Pulmonary artery endothelial cell (primary cell): ENCODE measurements at places on chromosomes 1 and 21.

DNA sequence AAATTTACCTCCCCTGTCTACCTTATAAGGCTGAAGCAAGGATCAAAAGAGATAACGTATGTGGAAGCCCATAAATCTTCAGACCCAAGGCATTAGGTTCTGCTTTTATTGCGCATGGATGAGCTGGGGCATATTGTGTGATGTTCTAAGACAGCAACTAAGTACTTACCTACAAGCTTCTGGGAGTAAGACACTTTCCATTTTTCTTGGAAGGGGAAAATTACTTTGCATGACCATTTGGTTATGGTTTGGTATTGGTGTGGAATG, 21.1 kb downstream of the LMOD1 start:
- no peak for DNase-seq

GRCh38 chr1:44617703-44618029, 56.6 kb downstream of the TMEM53 start:
- DNase-seq, result no peak

DNA sequence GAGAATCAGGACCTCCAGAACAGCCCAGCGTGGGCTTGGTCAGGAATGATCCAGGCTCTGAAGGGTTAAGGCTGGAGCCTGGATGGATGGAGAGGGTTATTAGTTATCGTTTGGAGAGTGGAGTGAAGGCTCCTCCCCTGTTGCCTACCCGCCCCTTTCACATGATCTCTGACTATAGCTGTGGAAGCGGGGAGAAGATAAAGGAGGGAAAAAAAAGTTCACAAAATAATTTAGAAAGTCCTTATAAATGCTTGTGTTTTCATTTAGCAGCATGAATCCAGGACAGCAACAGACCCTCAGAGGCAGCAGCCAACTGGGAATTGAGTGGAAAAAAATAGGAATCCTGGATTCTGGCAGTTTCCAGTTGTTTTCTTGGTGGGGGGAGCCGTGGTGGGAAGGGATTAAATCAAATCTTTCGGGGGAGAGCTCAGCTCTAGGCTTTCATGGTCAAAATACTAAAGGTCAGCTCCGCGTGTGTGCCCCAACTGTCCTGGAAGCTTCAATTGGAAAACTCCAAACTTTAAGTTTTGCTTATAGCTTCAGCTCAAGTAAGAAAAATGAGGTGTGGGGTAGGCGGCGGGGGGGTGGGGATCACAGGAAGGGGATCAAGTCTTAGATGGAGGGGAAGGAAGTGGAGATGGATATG, 595 bp upstream of the DDR2 start:
- DNase-seq, result no peak

- no peak for DNase-seq
Measured at GRCh38 chr1:219476116-219476515, 136.8 kb downstream of the ZC3H11B start.

DNA sequence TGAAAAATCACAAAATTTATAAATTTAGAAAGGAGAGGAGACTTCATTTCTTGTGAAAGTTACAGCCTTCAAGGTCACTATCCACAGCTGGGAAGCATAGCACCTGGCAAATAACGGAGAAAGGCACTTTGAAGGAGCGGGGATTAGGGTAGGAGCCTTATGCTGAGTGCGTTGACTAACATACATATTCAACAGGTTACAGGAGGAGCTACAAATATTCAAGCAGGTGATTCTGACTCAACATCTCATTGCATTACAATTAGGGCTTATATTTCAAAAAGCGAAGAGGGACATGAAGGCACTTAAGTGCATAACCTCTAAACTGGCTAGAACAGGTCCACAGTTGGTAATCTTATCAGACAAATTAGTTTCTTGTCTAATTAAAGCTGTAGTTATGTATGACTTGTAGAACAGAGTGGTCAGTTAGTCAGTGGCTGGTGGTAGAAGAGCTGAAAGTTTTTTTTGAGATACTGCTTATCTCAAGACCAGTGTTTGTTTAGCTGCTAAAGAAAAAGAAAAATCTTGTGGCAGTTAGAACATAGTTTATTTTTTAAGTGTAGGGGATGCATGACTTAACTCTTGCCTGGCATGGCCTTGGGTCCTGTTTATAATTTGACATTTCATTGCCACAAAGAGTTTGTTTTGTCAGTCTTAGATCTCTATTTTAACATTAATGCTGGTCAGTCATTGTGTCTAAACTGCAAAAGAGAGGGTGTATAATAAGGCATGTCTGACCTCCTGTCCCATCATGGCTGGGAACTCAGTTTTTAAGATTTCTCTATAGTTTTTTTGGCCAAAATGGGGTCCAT, 311.5 kb downstream of the DUSP10 start:
- DNase-seq, result no peak

- no peak for DNase-seq
Measured at GRCh38 chr1:248800459-248800858, 25.3 kb downstream of the SH3BP5L start.

GRCh38 chr1:157113631-157114030, 14.0 kb upstream of the ETV3L start:
- DNase-seq, result no peak

DNA sequence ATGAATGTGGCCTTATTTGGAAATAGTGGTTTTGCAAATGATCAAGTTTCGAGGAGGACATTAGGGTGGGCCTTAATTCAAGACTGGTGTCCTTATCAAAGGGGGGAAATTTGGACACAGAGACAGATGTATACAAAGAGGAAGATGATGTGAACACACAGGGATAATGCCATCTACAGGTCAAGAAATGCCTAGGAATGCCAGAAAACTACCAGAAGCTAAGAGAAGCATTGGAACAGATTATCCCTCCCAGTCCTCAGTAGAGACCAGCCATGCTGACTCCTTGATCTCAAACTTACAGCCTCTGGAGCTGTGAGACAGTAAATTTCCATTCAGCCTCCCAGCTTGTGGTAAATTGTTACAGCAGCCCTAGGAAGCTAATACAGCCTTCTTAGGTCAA, 151.4 kb downstream of the PTGER3 start:
- DNase-seq, result no peak

DNA sequence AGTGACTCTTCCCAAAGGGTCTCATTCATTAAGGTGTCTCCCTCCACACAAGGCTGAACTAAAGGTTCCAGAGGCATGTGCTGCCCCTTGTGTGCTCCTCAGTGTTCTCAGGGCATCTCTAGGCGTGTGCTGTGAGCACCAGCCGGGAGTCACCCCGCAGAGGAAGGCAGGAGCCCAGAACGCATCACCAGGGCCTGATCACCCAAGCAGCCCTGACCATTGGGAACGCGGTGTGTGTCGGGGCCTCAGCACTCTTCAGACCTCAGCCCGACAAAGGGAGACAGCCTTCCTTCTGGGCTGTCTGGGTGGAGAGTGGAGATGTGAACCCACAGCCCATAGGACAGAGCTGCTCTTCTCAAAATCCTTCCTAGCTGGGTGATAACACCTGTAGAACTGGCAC, 9.1 kb downstream of the SLC37A1 start:
- no peak for DNase-seq

GRCh38 chr1:235972311-235972689, 92.6 kb downstream of the NID1 start:
- no peak for DNase-seq

- no peak for DNase-seq
Measured at GRCh38 chr1:52876843-52877242, 34.3 kb downstream of the ZYG11A start.

DNA sequence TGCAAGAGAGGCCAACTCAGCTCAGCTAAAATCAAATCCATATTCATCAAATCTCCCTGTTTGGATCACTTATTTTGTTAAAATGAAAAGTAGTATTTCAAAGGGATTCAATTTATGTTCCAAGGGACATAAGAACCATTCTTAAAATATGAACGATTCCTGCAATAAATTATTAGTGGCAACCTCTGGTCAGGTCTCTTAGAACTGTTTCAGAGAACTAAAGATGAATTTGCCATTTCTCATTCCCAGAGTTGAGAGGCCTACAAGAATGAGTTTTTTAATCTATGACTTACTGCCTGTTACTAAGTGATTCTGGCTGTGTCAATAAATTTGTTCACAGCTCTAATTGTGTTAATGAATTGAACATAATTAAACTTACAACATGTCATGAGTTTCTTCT, 268.5 kb downstream of the SPATA17 start:
- no peak for DNase-seq

DNA sequence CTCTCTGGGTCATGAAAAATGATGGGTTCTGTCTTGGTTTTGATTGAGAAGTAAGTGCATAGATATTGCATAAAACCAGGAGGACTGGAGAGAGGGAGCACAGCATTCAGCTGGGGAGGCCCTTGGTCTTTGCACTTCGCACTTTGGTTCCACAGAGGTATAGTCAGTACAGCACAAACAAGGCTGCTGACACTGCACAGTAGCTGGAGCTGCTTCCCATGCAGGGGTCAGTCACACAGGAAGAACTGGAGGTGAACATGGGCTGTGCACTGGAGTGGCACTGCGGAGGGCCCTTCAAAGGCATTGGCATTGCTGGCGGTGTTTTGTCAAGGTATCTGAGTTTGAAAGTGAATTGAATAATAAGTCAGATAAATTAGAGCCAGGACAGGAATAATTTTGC, 4.5 kb upstream of the LCE2D start:
- DNase-seq, result no peak

GRCh38 chr1:111302374-111302773, 11.7 kb downstream of the CHIA start:
- DNase-seq, result no peak

- DNase-seq, result no peak
Measured at GRCh38 chr1:5810553-5811270, 181.5 kb downstream of the NPHP4 start.

DNA sequence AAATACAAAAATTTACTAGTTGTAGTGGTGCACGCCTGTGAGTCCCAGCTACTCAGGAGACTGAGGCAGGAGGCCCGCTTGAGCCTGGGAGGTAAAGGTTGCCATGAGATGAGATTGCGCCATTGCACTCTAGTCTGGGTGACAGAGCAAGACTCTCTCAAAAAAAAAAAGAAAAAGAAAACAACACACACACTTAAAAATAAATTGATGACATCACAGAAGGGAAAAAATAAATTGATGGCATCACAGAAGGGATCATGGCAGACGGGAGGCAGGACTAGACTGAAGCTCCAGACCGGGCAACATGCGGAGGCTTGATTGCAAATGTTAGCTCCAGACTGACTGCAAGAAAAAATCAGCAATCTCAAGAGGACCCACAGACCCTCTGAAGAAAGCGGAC, 43.3 kb downstream of the KLHL20 start:
- DNase-seq, result no peak

DNA sequence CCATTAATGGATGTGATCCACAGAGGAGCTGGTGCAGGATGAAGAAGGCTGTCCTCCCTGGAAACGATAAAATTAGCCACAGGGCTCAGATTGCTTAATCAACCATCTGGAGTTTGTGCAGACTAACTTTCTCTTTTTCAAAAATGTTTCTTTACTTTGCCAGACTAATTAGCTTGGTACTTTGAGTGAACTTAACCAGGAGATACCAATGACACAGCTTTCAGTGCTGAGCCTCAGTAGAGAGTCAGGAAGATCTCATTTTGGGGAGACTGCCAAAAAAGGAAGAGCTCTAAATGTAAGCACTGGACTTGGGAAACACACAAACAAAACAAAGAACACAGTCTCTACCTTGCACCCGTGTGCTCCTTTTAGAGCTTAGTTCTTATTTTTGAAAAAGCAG, 248.1 kb upstream of the DEPDC1 start:
- no peak for DNase-seq

DNA sequence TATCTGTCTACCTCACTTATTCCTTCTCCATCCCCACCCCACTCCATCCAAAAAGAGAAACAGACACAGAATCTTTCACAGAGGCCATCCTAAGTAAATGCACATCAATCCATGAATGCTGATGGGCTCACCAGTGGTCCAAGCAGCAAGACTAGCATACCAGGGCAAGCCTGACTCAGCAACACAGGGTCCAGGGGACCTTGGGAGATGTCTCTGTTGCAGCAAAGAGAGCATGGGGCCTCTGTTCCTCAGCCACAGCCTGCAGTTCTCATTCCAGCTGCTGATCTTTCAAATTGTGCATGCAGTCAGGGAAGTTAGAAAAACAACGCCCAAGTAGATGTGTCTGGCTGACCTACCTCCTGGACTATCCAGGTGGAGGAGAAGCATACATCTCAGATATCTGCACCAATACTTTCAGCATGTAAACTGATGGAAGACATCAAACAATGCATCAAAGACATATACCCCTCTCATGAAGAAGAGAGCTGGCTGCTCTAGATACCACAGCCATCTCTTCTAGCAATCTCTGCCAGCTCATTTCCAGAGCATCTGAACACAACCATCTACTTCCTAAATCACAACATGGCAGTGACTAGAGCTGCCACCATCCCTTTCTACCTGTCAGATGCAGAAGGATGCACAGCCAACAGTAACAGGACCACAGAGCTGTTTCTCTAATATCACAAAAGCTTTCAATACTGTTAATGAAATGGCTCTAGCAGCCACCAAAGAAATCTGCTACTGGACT, 54.5 kb downstream of the CD34 start:
- DNase-seq, result no peak

GRCh38 chr1:155834296-155834926, 22.6 kb downstream of the GON4L start:
- no peak for DNase-seq

GRCh38 chr1:40317394-40318074, 448 bp upstream of the COL9A2 start:
- no peak for DNase-seq

- DNase-seq, result no peak
Measured at GRCh38 chr1:5464366-5464765, 527.9 kb downstream of the NPHP4 start.

GRCh38 chr1:47513393-47513792, 75.5 kb downstream of the FOXD2 start:
- no peak for DNase-seq

DNA sequence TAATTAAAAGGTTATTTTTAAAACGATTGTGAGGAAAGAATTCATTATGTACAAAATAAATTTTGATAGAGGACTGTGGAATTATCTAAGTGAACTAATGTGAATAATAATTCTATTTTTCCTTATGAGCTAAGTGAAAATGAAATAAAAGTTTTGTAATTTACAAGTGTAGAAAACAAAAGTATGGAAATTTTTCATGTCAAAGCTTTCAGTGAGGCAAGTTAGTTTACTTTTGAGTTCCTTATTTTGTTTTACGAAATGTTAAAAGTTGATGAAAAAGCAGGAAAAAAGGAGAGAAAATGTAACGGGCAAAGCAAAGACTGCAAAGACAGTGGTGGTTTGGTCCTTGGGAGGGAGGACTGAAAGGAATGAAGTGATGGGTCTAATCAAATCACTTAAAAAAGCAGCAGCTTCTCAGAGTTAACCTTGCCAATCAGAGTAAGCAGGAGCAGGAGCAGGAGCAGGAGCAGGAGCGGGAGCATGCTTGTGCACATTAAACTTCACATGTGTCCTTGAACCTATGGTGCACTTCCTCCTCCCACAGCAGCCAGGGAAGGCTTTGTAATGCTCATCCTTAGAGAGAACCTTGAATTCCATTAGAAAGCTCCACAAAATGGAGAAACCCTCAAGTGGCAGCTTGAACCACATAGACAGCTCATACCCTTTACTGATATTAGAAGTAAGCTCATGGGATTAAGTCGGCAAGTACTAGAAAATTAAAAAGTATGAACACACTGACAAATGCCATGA, 133.4 kb downstream of the LHX4 start:
- no peak for DNase-seq

DNA sequence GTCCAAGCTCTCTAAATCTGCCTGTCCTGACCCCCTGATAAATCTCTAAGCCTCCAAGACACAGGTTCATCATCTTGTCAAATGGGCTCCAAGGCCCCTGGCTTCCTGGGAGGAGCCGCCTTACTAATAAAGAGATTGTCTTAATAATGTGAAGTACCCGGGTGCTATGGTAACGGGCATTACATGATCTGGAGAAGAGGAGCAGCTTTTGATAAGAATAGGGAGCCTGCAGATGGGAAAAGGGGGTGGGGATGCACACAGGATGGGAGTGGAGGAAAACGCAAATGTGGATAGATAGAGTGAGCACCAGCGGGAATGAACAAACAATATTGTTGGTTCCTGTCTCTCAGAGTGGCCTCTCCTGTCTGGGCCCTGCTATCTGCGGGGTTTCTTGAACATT, 11.9 kb upstream of the RXRG start:
- DNase-seq, result no peak
